ENCODE measurements at places on chromosomes 16 and 17. TPM values are rescaled to one million over a fixed set of nuclear protein-coding genes. Genes with fewer than 3 reads are reported as not detected.
A peak's percentile ranks its signal among the peaks of the same experiment; 100 is the strongest.

The CETP gene
- 1.4 TPM for total RNA-seq

DNA sequence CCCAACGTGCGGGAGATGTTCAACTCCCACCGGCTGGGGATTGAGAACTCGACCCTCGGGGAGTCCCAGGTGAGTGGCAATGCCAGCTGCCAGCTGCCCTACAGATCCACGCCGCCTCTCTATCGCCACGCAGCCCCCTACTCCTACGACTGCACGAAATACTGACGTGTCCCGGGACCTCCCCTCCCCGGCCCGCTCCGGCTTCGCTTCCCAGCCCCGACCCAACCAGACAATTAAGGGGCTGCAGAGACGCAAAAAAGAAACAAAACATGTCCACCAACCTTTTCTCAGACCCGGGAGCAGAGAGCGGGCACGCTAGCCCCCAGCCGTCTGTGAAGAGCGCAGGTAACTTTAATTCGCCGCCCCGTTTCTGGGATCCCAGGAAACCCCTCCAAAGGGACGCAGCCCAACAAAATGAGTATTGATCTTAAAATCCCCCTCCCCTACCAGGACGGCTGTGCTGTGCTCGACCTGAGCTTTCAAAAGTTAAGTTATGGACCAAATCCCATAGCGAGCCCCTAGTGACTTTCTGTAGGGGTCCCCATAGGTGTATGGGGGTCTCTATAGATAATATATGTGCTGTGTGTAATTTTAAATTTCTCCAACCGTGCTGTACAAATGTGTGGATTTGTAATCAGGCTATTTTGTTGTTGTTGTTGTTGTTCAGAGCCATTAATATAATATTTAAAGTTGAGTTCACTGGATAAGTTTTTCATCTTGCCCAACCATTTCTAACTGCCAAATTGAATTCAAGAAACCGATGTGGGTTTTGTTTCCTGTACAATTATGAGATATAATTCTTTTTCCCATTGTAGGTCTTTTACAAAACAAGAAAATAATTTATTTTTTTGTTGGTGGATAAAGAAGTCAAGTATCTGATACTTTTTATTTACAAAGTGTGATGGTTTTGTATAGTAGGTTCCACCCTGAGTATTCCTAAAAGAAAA is 2.3 kb downstream of the FOXC2 start:
- no peak overlapping the region for H3K27ac ChIP-seq
- DNase-seq = no peak
- no peak overlapping the region for H3K4me3 ChIP-seq
- H3K27me3 ChIP-seq = no peaks in the 10 kb centered on the region
- no peaks in the 10 kb centered on the region for H3K36me3 ChIP-seq
- no peaks in the 10 kb centered on the region for H3K4me1 ChIP-seq

DNA sequence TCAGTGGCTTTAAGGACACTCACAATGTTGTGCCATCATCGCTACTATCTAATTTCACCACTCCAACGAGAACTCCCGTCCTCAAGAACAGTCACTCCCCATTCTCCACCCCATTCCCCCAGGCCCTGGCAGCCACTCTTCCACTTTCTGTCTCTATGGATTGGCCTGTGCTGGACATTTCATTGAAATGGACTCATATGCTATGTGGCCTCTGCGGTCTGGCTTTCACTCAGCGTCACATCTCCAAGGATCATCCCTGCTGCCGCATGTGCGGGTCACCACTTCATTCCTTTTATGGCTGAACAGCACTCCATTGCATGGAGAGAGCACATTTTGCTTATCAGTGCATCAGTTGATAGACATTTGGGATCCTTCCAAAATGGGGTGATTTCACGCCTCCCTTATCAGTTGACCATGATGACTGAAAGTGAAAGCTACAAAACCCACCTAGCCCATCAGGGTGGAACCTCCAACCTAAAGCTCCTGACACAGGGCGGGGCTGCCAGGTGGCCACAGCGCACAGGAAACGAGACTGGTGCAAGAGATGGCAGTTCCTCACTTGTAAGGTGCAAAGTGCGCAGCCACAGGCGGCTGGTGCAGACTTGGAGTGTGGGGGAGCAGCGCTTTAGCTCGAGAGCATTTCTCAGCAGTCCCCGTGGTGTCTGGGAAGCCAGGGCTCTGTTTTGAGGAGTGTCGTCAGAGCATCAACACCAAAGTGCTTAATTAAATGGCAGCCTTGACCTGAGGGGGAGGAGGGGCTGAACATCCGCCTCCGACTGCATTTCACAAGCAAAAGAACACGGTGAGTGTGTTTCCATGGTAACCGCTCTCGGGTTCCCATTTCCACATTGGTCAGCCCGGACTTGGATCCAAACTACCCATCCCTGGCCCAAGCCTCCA is 23.8 kb downstream of the COTL1 start:
- peak overlapping the region; percentile 71 for H3K27ac ChIP-seq
- DNase-seq = peak; percentile 78
- H3K27me3 ChIP-seq = no peaks in the 10 kb centered on the region
- H3K4me1 ChIP-seq = peaks cover 1% of the 10 kb centered on the region
- no peak overlapping the region for H3K4me3 ChIP-seq
- no peaks in the 10 kb centered on the region for H3K36me3 ChIP-seq

GRCh38 chr16:73171380-73171779 is 123.5 kb upstream of the ZFHX3 start:
- DNase-seq = no peak
- no peaks in the 10 kb centered on the region for H3K27me3 ChIP-seq
- H3K27ac ChIP-seq = no peak overlapping the region
- no peaks in the 10 kb centered on the region for H3K4me1 ChIP-seq

DNA sequence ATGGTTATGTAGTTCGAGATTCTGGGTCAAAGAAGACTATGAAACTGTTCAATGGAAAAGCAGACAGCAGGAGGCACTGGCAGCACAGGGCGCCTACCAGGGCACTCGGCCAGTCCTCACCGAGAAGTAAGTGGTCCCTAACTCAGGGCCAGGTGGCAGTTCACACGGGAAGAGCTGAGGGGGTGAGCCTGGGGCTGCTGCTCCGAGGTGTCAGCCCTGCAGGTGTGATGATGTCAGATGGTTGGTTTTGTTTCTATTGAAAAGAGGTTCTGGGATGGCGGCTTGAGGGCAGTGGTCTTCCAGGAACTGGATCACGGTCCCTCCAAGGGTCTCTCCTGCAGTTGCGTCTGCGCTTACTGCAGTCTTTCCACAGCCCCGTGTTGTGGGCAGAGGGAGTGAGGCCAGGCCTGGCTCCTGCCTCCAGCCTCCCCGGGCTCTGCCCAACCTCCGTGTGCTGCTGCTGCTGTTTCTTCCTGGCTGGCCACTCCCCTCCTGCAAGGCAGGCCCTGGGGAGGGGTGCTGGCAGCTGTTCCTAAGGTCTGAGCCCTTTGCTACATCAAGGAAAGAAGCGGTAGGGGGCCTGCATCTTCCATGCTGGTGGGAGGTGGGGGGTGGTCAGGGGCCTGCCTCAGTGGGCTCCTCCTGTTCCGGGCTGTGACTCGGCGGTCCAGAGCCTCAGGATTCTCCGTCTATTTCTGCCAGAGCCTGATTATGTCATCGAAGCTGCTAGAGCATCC is 22.6 kb downstream of the RNF213 start:
- no peak overlapping the region for H3K4me3 ChIP-seq
- no peak for DNase-seq
- peaks cover 13% of the 10 kb centered on the region for H3K36me3 ChIP-seq
- H3K4me1 ChIP-seq = no peaks in the 10 kb centered on the region
- no peaks in the 10 kb centered on the region for H3K27me3 ChIP-seq
- no peak overlapping the region for H3K27ac ChIP-seq

DNA sequence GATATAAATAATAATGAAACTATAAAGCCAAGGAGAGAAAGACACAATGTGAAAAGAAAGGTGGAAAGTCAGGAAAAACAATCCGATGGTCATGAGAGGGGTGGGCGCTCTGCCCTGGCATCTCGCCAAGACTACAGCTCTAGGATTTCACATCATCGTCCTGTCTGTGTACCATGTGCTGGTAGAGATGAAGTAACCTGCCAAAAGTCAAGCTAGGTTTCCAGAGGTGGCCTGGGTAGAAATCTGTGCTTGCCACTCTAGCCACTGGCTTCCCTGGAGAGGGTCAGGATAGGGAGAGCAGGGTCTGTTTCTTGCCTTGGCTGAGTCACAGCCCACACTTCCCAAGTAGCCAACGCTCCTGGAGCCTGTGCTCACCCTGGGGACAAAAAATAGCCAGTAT is 31.0 kb upstream of the TRAP1 start:
- H3K27me3 ChIP-seq = no peaks in the 10 kb centered on the region
- H3K4me3 ChIP-seq = no peak overlapping the region
- peaks cover 67% of the 10 kb centered on the region for H3K36me3 ChIP-seq

DNA sequence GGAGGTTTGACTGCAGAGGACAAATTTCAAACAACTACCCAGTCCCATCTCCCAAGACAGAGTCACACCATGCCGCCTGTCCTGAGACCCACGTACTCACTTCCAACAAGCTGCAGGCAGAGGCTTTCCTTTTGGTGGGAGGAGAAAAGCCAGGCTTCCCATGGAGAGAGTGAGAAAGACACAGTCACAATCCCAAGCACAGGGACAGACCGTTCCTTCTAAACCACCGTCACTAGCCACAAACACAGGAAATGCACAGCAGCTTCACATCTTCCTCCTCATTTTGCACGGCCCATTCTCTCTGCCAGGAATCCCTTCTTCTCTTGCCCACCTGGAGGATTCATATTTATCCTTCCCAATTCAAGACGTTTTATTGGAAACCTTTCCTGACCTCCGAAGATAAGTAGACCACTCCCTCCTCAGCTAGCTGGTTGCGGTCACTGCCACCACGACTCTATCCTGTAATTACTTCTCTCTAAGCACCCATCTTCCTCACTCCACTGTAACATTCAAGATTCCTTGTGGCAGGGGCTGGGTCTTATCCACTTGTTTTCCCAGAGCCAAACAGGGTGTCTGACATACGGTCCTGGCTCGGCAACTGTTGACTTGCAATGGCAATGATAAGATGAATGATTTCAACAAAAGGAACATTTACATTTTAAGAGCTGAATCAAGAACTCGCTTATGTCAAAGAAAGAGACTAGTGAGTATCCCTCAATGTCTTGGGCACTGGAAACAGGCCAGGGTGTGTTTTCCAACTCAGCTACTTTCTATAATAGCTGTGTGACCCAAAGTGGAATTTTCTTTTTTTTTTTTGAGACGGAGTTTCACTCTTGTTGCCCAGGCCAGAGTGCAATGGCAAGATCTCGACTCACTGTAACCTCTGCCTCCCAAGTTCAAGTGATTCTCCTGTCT is 87.6 kb downstream of the XYLT1 start:
- H3K27me3 ChIP-seq = no peaks in the 10 kb centered on the region
- no peak overlapping the region for H3K4me3 ChIP-seq
- no peaks in the 10 kb centered on the region for H3K36me3 ChIP-seq
- H3K27ac ChIP-seq = no peak overlapping the region
- H3K4me1 ChIP-seq = no peaks in the 10 kb centered on the region

Data from right lobe of liver (tissue), 6 donors.